Stimulated activated CD8-positive, alpha-beta memory T cell treated with anti-CD3 and anti-CD28 coated beads, Interleukin-7, amount 100 ng/mL, for 1 hour (primary cell): ENCODE measurements at places on chromosomes 11 and 22.

- no peak for DNase-seq
Observed at GRCh38 chr11:77654770-77655434, 17.3 kb upstream of the CLNS1A start.

- DNase-seq = no peak
Observed at GRCh38 chr22:47199979-47200272, 437.5 kb downstream of the TBC1D22A start.

- DNase-seq = no peak
Observed at GRCh38 chr11:10197091-10197490, 96.9 kb downstream of the SBF2 start.

DNA sequence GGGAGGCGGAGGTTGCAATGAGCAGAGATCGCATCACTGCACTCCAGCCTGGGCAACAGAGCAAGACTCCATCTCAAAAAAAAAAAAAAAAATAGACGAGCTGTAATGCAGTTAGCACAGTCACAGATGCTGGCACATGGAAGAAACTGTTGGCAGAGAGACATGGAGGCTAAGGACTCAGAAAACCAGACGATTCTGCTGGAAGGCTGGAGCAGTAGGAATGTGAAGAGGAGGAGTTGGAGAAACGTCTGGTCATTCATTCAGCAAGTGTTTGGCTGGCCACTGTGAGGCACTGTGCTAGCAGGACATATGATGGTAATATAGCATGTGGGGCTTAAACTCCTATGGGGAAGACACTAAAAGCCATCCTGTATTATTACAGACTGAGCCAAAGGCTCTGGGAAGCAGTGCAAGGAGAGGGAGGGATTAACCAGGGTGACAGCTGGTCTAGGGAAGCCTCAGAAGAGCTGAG, 5.0 kb downstream of the UQCR10 start:
- no peak for DNase-seq

GRCh38 chr22:44723801-44724200, 21.8 kb downstream of the PRR5 start:
- no peak for DNase-seq

GRCh38 chr11:2307501-2308331, 5.9 kb downstream of the TSPAN32 start:
- no peak for DNase-seq
